Skeletal muscle cell (primary cell): ENCODE measurements at places on chromosomes 13 and 19.

- DNase-seq = no peak
Observed at GRCh38 chr19:38308926-38309614, 5.0 kb downstream of the C19orf33 start.

GRCh38 chr19:15280915-15281683, 48.9 kb upstream of the EPHX3 start:
- DNase-seq = peak; percentile 83

GRCh38 chr19:928471-929202, 2.8 kb downstream of the ARID3A start:
- no peak for DNase-seq

DNA sequence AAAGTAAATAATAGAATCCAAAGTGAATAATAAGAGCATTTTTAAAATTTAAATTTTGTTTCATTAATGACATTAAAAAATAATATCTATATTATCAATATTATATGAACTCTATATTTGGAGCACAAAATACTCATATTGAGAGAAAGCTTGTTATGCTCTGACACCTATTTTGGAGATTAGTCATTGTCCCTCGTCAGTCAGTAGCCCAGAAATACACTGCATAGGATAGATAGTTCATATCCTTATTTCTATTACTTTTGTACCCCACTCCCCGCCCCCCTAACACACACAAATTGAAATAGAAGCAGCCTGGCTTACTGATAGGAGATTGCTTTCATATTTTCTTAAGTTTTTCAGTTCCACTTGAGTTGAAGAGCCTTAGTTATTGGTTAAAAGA, 652.8 kb downstream of the PCDH9 start:
- no peak for DNase-seq

GRCh38 chr13:75702476-75702875, 66.3 kb downstream of the LMO7 start:
- no peak for DNase-seq

DNA sequence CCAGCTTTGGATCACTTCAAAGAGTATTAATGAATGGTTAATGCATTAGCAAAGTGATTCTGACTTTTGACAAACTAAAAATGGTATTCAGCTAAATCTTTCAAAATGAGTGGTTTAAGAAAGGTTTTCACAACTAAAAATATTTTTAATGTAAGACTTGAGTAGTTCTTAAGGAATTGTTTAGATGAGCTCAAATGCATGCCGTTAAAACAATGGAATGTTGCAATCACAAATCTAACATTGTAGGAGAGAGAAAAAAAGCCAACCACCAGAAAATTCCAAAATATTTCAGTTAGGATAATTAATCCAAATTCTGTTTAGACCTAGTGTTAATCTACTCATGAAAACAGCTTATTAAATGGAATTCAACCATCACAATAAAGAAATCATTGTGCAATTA, 1044.8 kb upstream of the SLC10A2 start:
- DNase-seq = no peak

DNA sequence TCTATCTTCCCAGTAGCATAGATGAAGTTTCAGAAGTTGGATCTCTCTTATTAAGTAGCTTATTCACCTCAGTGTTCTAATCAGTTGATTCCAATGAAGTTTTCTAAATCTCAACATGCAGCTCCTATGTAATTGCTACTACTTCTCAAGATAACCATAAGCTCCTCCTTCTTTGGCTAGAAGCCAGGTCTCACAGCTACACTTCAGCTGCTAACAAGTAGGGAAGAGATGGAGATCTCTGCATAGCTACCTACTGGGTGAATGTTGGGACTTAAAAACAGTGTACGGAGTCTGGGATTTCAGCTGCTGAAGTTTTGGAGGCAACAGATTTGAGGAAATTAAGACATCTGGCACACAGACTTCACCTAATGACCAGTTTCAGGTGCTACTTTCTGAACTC, 661.0 kb downstream of the SLITRK1 start:
- no peak for DNase-seq

DNA sequence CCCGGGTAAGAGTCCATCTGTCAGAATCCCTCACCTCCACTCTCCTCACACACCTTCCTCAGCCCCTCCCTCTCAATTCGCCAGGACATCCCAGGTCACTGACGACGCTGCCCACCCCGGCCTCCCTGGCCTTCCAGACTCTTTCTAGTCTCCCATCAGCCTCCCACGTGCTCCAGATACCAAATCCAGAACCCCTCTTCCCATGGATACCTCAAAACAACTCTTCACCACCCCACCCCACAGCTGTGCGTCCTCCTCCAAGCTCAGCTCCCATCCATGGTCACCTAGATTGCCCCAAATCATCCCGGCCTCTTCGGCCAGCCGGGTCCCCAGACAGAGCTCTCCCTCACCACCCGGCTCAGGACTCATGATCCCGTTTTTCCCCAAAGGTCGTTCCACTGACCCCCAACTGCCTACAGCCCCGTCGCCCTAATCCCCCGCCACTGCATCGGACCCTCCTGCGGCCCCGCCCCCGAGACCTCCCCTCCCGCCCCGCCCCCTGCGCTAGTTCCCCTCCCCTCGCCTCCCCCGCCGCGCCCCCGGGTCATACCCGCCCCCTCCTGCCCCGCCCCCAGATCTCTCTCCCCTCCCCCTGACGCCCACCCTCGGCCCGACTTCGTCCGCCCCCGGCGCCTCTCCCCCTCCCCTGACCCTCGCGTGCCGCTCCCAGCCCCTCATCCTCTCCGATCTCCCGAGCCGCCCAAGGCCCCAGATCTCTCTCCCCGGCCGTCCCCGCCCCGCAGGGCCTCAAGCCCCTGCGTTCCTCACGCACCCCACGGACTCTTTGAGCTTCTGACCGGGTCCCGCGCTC, 546 bp downstream of the UBXN6 start:
- DNase-seq = peak; percentile 35

GRCh38 chr13:50990818-50991506, 81.4 kb downstream of the RNASEH2B start:
- no peak for DNase-seq

DNA sequence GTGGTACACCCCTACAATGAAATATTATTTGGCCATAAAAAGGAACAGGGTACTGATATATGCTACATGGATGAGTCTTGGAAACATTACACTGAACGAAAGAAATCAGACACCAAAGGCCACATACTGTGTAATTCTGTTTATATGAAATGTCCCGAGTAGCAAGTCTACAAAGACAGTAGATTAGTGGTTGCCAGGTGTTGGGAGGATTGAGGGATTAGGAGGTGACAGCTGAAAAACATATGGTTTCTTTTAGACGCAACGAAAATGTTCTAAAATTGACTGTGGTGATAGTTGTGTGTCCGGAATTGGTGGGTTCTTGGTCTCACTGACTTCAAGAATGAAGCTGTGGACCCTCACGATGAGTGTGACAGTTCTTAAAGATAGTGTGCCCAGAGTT, 35.1 kb downstream of the IL17D start:
- no peak for DNase-seq

- DNase-seq = no peak
Observed at GRCh38 chr19:50796128-50796633, 6.0 kb downstream of the ACP4 start.

GRCh38 chr13:109481040-109481439, 305.3 kb downstream of the IRS2 start:
- peak; percentile 77 for DNase-seq

- DNase-seq = no peak
Observed at GRCh38 chr13:43514311-43514710, 272.5 kb downstream of the ENOX1 start.

GRCh38 chr19:17579661-17580244, 24.3 kb downstream of the COLGALT1 start:
- DNase-seq = no peak

DNA sequence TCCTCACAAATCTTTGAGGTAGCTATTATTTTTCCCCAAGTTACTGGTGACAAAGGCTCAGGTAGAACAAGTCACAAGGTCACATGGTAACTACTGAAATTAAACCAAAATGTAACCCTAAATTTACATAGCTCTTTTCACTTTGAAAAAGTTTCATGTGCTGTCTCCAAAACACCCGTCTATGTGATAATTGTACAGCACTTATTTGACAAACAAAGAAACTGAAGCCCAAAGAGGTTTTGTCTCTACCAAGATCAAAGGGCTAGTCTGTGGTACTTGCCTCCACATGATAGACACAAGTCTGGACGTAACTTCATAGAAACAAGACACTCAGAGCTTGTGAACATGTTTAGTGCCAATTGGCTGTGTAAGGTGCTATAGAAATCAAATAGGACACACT, 108.3 kb downstream of the SACS start:
- DNase-seq = no peak

GRCh38 chr13:96082640-96083039, 7.3 kb upstream of the HS6ST3 start:
- peak; percentile 3 for DNase-seq

- no peak for DNase-seq
Observed at GRCh38 chr19:9727644-9728043, 40.9 kb downstream of the ZNF846 start.

GRCh38 chr19:13112555-13112954, 4.0 kb downstream of the TRMT1 start:
- DNase-seq = no peak

DNA sequence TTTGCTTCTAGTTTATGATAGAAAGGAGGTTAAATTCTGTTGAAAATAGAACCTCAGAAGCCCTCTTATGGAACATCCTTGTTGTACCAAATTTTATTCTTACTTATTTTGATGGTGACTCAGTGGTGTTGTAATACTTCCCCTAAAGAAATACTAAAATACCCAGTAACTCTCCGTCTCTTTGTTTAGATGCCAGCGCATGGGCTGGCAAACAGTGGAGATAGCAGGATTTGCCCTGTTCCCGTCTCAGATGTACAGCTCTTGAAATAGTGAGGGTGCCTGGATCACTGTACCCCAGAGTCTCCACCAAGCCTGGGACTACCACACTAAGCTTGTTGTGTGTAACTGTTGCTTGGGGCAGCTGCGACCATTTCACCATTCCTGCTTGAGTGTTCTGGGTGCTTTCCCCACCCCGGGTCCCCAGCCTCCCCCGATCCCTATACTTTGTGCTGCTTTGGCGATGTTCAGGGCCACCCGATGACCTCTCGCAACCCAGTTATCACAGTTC, 67.0 kb upstream of the TEX29 start:
- DNase-seq = no peak

DNA sequence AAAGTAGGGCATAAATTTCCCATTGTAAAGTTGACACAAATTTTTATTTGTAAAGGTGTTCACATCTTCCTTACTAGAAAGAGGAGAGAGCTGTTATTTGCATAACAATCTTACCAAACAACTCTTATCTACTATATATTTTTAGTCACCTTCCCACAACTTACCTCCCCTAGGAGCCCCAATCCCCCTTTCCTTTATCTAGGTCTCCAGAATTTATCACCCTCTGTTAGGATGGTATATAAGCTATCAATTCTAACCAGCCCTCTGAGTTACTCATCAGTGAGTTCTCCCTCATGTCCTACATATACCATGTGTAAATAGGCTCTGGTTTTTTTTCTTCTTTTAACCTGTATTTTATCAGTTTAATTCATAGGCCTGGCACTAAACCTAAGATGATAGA, 62.2 kb downstream of the DCT start:
- no peak for DNase-seq
